ENCODE measurements at places on chromosomes 11 and 22.

- no peak overlapping the region for H3K4me3 ChIP-seq
- H3K36me3 ChIP-seq = peaks cover 18% of the 10 kb centered on the region
- no peak for DNase-seq
- H3K27me3 ChIP-seq = no peaks in the 10 kb centered on the region
These were observed 278.1 kb downstream of the SWAP70 start for GRCh38 chr11:9941991-9942390.

GRCh38 chr22:44698531-44699421 lies 3.2 kb upstream of the PRR5 start:
- H3K36me3 ChIP-seq = no peaks in the 10 kb centered on the region
- H3K27ac ChIP-seq = no peak overlapping the region
- H3K4me1 ChIP-seq = peaks cover 16% of the 10 kb centered on the region
- DNase-seq = no peak
- no peak overlapping the region for H3K4me3 ChIP-seq

- H3K27me3 ChIP-seq = no peaks in the 10 kb centered on the region
- no peak overlapping the region for H3K4me3 ChIP-seq
- H3K4me1 ChIP-seq = no peaks in the 10 kb centered on the region
- H3K36me3 ChIP-seq = no peaks in the 10 kb centered on the region
- no peak for DNase-seq
- no peak overlapping the region for H3K27ac ChIP-seq
These were observed 23.4 kb upstream of the ADA2 start for GRCh38 chr22:17242641-17243040.

GRCh38 chr22:32880893-32881596 lies 79.5 kb downstream of the TIMP3 start:
- H3K4me1 ChIP-seq = peaks cover 10% of the 10 kb centered on the region
- H3K36me3 ChIP-seq = no peaks in the 10 kb centered on the region
- H3K27me3 ChIP-seq = peaks cover 14% of the 10 kb centered on the region
- no peak for DNase-seq
